ENCODE measurements at places on chromosomes 4 and X. TPM values are rescaled to one million over a fixed set of nuclear protein-coding genes. Genes with fewer than 3 reads are reported as not detected.

- H3K27me3 ChIP-seq = peaks cover 34% of the 10 kb centered on the region
- DNase-seq = no peak
- H3K4me1 ChIP-seq = peaks cover 5% of the 10 kb centered on the region
These were observed 7.0 kb downstream of the RAI2 start for GRCh38 chrX:17854069-17854468.

- DNase-seq = peak; percentile 51
- no peaks in the 10 kb centered on the region for H3K36me3 ChIP-seq
- no peak overlapping the region for H3K4me3 ChIP-seq
- H3K27ac ChIP-seq = no peak overlapping the region
- H3K27me3 ChIP-seq = no peaks in the 10 kb centered on the region
These were observed 34.1 kb upstream of the HHIP start for GRCh38 chr4:144611850-144612249.

DNA sequence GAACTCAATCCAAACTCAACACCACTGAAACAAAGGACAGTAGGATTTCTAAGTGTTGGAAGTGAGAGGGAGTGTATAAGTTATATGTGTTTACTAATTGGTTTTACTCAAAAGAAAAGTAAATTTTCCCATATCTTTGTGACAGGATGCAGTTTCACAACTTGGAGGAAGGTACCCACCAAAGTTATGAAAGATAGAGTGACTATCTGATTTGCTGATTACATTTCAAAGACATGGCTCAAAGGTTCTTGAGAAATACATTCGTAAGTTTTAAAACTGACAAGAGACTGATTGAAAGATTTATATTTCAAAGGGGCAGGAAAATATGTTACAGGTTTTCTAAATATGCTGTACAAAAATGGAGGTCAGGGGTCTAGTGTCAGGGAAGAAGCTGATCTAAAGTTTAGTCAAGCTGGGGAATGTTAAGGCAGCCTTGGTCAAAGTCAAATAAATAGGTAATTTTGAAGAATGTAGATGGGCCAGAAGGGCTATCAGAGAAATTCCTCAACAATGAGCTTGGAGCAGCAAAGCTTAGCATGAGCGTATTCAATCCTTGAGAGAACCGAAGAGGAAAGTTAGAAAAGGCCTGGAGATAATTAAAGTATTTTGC is 9.7 kb upstream of the COMMD8 start:
- no peak overlapping the region for H3K4me3 ChIP-seq
- DNase-seq = no peak
- no peaks in the 10 kb centered on the region for H3K36me3 ChIP-seq
- H3K27ac ChIP-seq = no peak overlapping the region
- peaks cover 17% of the 10 kb centered on the region for H3K4me1 ChIP-seq
- H3K27me3 ChIP-seq = no peaks in the 10 kb centered on the region

DNA sequence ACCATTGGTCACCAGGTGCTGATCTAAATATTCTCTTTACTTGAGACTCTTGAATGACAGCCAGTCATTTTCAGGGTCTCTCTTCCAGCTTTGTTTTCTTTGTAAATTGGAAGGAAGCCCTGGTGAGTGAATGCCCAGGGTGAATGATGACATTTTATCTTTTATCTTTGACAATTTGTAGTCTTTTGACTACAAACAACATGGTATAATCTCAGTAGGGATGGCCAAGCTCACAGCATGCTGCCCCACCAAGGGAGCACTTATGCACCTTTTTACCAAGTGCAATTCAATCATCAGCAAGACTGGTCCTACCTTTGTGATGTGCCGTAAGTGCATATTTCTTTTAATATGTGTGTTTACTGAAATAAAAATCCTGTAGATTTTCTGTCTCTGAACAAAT is 5.7 kb downstream of the AFM start:
- no peaks in the 10 kb centered on the region for H3K27me3 ChIP-seq
- DNase-seq = no peak
- H3K27ac ChIP-seq = no peak overlapping the region
- no peak overlapping the region for H3K4me3 ChIP-seq
- no peaks in the 10 kb centered on the region for H3K36me3 ChIP-seq

The DCX gene
- total RNA-seq = 4.8 TPM

The MEPE gene
- total RNA-seq = not detected

Data from neural progenitor cell (in vitro differentiated cells).